Stimulated activated CD4-positive, alpha-beta T cell treated with anti-CD3 and anti-CD28 coated beads, Interleukin-1b, Interleukin-23, amount 100 ng/mL, for 48 hours (primary cell): ENCODE measurements at places on chromosomes 1 and 21.
A peak's percentile ranks its signal among the peaks of the same experiment; 100 is the strongest.

- DNase-seq = no peak
Measured at GRCh38 chr1:242432491-242433095, 91.9 kb downstream of the PLD5 start.

DNA sequence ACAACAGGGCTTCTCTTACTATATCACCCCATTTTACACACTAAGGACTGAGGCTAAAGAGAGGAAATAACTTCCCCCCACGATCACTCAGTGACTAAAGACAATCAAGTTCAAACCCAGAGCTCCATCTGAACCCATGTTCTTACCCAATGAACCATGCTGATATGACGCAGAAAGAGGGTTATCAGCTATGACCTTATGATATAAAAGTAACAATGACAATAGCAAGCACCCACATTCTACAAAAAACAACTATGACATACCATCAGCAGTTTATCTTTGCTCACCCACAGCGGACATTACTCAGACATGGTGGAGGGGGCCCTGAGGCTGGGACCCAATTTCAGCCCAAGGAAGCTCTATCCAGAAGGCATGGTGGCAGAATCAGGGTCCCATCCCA, 75.7 kb downstream of the PTPN14 start:
- DNase-seq = no peak

- no peak for DNase-seq
Measured at GRCh38 chr1:191508239-191508638, 650.0 kb upstream of the RGS18 start.

- DNase-seq = no peak
Measured at GRCh38 chr1:54335011-54335754, 71.0 kb downstream of the SSBP3 start.

DNA sequence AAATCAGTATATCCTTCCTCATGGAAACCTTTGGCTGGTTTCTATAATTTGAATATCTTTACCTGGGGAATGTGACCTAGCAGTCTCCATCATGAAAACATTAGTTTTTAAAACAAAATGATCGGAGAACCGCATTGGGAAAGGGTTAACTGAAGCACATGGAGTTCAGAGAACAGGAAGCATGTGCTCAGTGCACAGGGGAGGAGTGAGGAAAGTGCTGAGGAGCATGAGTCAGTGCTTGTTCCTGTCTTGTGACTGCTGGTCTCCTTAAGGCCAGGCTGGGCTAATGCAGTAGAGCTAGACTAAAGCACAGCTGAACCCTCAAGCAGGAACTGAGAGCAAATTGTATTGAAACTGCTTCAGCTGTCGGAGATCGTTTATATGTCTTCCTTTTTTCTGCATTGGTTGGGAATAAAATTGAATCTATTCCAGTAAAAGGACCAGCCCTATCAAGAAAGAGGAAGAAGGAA, 5.8 kb downstream of the IFI16 start:
- DNase-seq = peak; percentile 82
